ENCODE measurements at places on chromosomes 12 and 14.

GRCh38 chr14:40280652-40281051 lies 848.4 kb upstream of the FBXO33 start:
- DNase-seq: no peak

- no peak for DNase-seq
Measured at GRCh38 chr12:6494258-6494743, 399 bp downstream of the NCAPD2 start.

DNA sequence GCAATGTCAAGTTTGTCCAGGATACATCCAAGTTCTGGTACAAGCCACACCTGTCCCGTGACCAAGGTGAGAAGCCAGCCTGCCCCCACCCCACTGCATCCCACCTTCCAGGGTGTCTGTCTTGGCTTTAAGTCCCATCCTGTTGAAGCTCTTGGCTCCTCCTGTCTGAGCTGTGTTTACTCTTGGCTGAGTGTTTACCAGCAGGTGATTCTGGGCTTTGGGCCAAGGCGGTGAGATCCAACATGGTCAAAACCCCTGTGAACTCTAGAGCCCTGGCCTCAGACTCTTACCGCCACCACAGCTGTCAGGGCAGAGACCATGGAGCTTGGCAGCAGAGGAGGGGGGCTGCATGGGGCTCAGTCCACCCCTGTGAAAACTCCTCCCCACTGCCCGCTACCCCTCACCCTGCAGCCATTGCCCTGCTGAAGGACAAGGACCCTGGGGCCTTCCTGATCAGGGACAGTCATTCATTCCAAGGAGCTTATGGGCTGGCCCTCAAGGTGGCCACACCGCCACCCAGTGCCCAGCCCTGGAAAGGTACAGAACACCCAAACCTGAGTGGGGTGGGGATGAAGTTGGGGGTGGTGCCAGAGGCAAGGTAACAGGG lies 11.6 kb downstream of the TNS2 start:
- DNase-seq: no peak

- no peak for DNase-seq
Measured at GRCh38 chr12:27554421-27555186, 30.6 kb downstream of the PPFIBP1 start.

GRCh38 chr12:129873833-129874208 lies 30.0 kb downstream of the TMEM132D start:
- DNase-seq: no peak

DNA sequence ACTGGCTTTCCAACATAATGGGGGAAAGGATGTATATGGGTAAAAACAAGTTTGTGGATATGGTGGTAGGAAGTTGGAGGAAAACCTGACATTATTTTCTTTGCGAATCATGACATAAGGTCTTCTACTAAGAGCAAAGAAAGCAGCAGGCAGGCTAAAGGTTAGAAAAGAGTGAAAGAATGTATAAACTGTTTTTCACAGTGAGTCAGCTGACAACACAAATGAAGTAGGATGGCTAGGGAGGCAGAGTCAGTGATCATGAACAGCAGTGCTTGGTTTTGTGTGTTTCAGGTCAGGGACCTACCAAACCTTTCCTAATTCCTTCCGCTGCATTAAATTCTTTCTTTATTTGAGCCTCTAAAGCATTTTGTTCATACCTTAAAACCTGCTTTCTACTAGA lies 46.3 kb upstream of the CATSPERB start:
- no peak for DNase-seq

All from activated gamma-delta T cell (primary cell).